ENCODE measurements at places on chromosomes 1 and 21. TPM values are rescaled to one million over a fixed set of nuclear protein-coding genes. Genes with fewer than 3 reads are reported as not detected.

GRCh38 chr1:201348211-201348566, 29.3 kb downstream of the TNNT2 start:
- DNase-seq = peak; percentile 33

DNA sequence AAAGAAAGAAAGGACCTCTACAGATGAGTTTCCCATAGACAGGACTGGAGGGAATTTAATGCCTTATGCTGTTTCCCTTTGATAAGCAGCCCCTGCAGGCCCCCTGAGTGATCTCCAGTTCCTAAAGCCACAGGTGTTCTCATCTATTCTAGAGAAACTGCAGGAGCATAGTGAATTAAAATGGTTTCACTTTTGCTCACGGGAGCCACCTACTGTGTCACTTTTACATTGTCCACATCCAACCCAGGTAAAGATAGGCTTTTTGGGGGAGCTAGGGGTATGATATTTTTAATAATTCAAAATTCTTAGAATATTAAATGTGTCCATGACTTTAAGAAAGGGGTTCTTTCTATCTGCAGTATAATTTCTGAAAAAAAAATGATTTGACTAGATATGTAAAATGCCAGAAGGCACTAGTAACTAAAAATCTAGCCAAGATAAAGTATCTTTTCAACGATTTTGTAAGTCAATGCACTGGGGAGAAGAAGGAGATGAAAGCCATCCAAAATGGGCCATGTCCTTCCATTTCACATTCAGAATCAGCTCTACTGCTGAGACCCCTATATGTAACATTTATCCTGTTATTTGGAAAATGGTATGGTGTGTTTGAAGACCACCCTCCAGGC, 267.3 kb upstream of the DUSP10 start:
- DNase-seq = no peak

MROH7 gene
- 12.3 TPM for polyA plus RNA-seq

- DNase-seq = no peak
Observed at GRCh38 chr1:182330303-182330702, 61.3 kb downstream of the GLUL start.

DNA sequence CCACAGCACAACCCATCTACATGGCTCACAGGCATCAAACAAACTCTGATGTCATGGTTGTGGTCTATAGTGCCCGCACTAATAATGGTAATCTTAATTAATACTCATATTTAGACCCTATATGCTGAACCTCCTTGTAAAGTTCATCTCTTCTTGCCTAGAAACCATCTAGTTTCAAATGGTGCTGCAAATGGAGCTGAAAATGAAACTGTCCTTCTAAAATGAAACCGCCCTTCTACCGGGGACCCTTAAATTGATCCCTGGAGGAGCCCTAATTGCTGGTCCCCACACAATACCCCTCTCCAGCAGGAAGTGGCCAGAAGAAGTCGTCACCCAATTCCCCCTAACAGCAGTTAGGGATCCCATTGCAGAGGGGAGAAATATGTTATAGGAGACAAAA, 612.6 kb downstream of the MRPL39 start:
- no peak for DNase-seq

All from left lung (tissue), 14 donors.